ENCODE measurements at places on chromosomes 1 and 21. TPM values are rescaled to one million over a fixed set of nuclear protein-coding genes. Genes with fewer than 3 reads are reported as not detected.

- no peak for DNase-seq
These were observed 25.0 kb downstream of the PTPN22 start for GRCh38 chr1:113846391-113847035.

DNA sequence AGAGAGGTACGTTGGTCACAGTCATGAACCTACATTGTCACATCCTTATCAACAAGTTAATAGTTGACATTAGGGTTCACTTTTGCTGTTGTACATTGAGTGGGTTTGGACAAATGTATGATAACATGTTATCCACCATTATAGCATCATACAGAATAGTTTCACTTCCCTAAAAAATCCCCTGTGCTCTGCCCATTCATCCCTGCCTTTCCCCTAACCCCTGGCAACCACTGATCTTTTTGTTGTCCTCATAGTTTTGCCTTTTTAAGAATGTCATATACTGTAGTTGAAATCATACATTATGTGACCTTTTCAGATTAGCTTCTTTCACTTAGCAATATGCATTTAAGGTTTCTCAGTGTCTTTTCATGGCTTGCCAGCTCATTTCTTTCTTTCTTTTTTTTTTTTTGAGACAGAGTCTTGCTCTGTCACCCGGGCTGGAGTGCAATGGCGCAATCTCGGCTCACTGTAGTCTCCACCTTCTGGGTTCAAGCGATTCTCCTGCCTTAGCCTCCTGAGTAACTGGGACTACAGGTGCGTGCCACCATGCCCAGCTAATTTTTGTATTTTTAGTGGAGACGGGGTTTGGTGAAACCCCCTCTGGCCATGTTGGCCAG lies 50.6 kb downstream of the UCK2 start:
- no peak for DNase-seq

- DNase-seq: no peak
These were observed 16.6 kb downstream of the MX1 start for GRCh38 chr21:41442481-41443186.

GRCh38 chr1:71304125-71304524 lies 223.3 kb upstream of the ZRANB2 start:
- DNase-seq: no peak

- no peak for DNase-seq
These were observed 99.2 kb downstream of the TRIM11 start for GRCh38 chr1:228307218-228308023.

- no peak for DNase-seq
These were observed 393.8 kb downstream of the HHAT start for GRCh38 chr1:210722410-210723081.

DNA sequence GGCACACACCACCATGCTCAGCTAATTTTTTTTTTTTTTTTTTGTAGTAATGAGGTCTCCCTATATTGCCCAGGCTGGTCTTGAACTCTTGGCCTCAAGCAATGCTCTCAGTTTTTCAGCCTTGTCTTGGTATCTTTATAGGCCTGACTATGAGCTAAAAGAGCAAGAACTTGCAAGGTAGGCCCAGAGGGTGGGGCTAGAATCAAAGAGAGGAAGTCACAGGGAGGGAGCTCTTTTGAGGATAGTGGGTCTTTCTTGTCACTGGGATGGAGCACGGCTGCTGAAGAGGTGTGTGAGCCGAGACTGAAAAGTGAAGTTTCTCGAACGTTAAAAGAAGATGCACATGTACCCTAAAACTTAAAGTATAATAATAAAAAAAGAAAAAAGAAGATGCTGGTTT lies 260.0 kb upstream of the BEND5 start:
- DNase-seq: no peak

DNA sequence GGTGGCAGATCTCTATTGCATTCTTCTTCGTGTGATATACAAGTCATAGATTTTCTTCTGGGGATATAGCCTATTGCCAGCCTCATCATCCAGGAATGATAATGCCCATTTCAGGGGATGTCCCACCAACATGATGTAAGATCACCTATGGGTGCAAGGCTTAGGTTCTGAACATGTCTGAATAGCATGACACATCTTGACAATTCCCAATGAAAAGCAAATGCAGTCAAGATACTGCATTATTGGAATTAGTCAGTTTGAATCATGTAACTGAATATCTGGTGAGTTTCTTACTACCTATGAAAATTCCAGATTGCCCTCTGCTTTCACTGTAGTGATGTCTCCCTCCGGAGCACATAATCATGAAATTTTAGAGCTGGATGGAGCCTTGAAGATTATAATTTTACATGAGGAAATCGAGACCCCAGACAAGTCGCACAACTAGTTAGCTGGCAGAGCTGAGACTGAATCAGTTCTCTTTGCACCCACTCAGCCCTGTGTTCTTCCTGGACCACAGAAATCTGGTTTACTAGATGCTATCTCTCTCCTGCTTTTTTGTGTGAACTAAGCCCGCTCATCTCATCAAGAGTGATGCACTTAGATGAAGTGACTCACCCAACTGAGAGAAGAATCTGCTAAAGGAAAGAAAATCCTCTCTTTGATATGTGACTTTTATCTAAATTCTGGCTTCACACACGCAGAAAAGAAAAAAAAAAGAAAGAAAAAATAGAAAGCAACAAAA lies 65.0 kb downstream of the WDR64 start:
- DNase-seq: no peak

- no peak for DNase-seq
These were observed 450.0 kb downstream of the USP25 start for GRCh38 chr21:16179773-16180172.

GRCh38 chr21:33412832-33413519 lies 9.8 kb downstream of the IFNGR2 start:
- no peak for DNase-seq

DNA sequence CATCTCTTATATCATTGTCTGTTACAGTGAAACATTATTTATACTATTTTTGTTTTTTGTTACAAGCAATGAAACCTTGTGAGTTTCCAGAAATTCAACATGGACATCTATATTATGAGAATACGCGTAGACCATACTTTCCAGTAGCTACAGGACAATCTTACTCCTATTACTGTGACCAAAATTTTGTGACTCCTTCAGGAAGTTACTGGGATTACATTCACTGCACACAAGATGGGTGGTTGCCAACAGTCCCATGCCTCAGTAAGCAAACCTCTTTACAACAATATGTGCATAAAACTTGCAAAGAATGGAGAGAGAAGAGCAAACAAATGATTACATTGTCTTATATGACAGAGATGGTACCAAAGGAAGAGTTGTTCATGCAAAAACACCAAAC lies 22.4 kb downstream of the CFHR4 start:
- no peak for DNase-seq

DNA sequence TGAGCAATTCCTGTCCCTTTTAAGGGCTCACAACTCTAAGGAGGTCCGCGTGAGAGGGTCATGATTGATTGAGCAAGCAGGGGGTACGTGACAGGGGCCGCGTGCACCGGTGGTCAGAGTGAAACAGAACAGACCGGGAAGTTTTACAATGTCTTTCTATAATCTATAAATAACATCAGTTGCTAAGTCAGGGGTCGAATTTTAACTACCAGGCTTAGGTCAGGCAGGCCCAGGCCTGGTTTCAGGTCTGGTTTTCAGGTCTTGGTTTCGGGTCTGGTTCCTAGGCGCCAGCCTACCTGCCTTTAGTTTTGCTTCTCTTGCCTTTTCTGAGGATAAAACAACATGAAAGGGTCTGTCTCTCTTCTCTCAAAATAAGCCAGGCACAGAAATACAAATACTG lies 476.0 kb upstream of the CAMK1G start:
- no peak for DNase-seq

DNA sequence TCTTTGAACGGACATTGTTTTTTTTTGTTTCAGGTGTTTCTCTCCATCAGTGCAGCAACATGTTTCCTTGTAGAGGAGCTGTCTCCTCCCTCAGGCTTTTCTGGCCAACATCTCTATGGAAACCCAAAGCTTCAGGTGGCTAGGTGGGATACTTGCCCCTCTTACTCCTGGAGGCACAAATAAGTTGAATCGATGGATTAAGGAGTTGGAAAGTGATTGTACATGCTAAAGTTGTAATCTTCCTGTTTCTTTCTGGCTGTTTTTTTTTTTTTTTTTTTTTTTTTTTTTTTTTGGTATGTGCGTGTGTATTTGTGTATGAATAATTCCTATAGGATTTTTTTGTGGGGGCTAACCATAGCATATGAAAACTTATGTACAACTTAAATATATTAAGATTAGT lies 10.6 kb downstream of the USP25 start:
- DNase-seq: no peak

GRCh38 chr1:38624336-38625039 lies 235.1 kb downstream of the RRAGC start:
- no peak for DNase-seq

DNA sequence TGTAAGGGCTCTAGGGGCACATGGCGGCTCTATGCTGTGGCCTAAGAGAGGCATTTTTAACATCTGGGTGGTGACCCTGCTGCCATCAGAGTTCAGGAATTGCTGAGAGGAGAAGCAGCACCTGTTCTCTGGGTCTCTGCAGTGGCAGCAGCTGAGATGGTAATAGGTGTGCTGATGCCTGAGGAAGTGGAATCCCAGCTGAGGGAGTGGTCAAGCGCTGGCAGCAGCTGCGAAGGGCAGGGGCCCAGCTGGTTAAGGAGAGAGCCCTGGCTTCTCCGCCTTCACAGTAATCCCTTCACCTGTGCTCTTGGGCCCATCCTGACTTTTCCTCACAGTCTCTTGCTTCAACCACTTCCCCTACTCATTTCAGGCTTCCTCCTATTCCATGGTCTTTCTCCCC lies 39.8 kb downstream of the GJA5 start:
- DNase-seq: no peak

- DNase-seq: no peak
These were observed 57.8 kb downstream of the EPB41 start for GRCh38 chr1:28971980-28972771.

DNA sequence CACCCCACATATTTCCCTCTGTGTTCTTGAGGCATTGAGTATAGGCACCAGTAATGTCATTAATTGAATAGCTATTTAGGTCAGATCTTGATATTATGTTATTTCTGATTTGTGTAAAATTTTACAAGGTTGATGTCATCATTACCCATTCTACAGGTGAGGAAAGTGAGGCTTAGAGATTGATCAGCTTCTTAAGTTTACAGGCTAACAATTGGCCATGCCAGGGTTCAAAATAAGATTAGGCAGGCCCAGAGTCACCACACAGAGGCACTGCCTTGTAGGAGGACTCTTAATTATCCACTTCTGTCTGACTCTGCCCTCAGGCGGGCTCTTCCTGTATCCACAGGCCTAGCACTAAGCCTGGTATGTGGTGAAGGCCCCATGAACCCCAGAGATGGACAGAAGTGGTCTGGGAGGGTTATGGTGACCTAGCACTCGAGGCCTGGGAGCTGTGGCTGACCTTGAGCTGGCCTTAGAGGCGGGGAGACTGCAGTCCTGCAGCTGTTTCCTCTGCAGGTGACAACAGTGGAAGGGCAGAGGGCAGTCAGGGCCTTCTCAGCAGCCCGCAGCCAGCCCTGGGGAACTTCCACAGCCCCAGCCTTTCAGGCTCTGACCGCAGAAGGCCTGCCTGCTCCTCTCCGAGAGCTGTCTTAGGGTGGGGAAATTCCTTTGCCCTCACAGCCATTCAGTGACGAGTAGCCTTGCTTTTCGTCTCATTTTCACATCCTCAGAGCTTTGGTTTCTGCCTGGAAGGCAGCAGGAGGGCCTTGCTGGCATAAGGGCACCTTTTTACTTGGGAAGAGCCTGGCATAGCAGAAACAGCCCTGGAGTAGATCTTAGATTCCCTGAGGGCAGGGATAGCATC lies 12.2 kb downstream of the ZDHHC18 start:
- DNase-seq: no peak

GRCh38 chr1:73911849-73912248 lies 286.1 kb downstream of the LRRIQ3 start:
- DNase-seq: no peak

DNA sequence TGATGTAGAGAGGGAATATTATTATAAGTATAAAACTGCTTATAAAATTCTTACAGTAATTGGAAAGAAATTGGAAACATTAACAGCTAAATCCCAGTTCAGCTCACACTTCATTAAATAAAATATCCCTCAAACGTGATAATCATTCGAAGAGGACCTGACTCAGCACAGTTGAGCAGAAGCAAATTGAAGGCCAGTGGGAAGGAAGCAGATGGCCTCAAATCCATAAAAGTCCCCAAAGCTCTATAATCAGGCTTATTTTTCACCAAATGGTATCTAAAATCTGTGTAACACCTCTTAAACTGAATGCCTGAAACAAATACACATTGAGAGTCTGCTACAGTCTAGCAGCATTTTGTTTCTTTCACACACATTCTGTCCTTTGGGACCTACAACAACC lies 106.8 kb downstream of the TENT5C start:
- DNase-seq: no peak

GRCh38 chr21:38809198-38809878 lies 3.6 kb downstream of the ETS2 start:
- no peak for DNase-seq

- DNase-seq: no peak
These were observed 108.7 kb downstream of the ENAH start for GRCh38 chr1:225544263-225544662.

GRCh38 chr1:109802136-109802900 lies 38.6 kb upstream of the EPS8L3 start:
- DNase-seq: no peak

- no peak for DNase-seq
These were observed 84.7 kb downstream of the DISP3 start for GRCh38 chr1:11563560-11564069.

DNA sequence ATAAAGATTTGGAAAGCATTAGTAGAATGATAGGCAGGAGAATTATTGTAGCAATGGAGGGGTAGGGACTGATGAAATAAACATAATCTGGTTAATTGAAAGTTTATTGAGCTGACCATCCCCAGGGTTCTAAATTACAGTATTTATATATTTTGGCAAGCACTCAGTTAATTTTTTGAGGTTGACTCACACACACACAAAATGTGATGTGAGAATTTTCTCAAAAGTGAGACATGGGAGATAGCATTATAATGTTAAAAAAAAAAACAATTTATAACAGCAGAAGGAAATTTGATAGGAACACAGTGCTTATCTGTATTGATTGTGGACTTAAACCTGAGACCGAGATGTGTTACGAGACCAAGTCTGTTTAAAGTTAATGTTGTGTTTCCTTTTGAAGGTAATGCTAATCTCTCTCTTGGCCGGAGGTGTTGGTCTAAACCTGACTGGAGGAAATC lies 24.6 kb downstream of the TRIM45 start:
- no peak for DNase-seq

- no peak for DNase-seq
These were observed 59.5 kb downstream of the KCNK1 start for GRCh38 chr1:233673261-233673946.

The PRRX1 gene
- total RNA-seq: 60.3 TPM

The NVL gene
- 9.8 TPM for total RNA-seq

The SLC22A15 gene
- total RNA-seq: 9.3 TPM

The CRYBG2 gene
- not detected for total RNA-seq

The ASCL5 gene
- not detected for total RNA-seq

The AGMAT gene
- total RNA-seq: not detected

The SLC35F3 gene
- not detected for total RNA-seq

The CDCA8 gene
- 0.25 TPM for total RNA-seq

The RHD gene
- 0.37 TPM for total RNA-seq

The SAMD11 gene
- 12.0 TPM for total RNA-seq

The TMEM54 gene
- 7.8 TPM for total RNA-seq

The CYP4A11 gene
- total RNA-seq: not detected

The RNU1-2 gene
- 8,578 TPM for total RNA-seq

The G0S2 gene
- 414 TPM for total RNA-seq

Data from right cardiac atrium (tissue), 5 donors.